ENCODE measurements at places on chromosomes 3 and 15.

DNA sequence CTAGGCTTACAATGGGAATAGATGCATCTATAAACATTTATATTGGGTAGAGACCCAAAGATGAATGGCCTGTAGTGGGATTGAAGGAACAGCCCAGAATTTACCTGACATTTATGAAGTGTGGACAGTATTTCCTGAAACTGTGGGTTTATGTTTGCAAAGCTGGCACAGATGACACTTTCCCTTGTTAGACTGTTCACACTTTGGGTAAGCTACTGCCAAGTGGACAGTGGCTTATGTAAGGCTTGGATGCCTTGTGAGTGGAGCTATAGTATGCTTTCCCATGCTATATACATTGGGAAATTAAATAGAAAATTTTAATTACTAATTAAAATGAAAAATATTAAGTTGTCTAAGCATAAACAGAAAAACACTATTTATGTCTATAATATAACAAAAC lies 48.5 kb downstream of the STARD9 start:
- DNase-seq, result no peak

- no peak for DNase-seq
These were observed 9.5 kb downstream of the NECTIN3 start for GRCh38 chr3:111081008-111081545.

GRCh38 chr3:42600958-42601675 lies 631 bp downstream of the NKTR start:
- DNase-seq, result peak; percentile 55

GRCh38 chr3:55442861-55443260 lies 44.2 kb downstream of the WNT5A start:
- no peak for DNase-seq

GRCh38 chr15:98858610-98859023 lies 149.0 kb downstream of the PGPEP1L start:
- DNase-seq, result no peak

- DNase-seq, result no peak
These were observed 39.3 kb downstream of the MEGF11 start for GRCh38 chr15:66214246-66214645.

- DNase-seq, result no peak
These were observed 7.2 kb upstream of the FBLN2 start for GRCh38 chr3:13541691-13542090.

DNA sequence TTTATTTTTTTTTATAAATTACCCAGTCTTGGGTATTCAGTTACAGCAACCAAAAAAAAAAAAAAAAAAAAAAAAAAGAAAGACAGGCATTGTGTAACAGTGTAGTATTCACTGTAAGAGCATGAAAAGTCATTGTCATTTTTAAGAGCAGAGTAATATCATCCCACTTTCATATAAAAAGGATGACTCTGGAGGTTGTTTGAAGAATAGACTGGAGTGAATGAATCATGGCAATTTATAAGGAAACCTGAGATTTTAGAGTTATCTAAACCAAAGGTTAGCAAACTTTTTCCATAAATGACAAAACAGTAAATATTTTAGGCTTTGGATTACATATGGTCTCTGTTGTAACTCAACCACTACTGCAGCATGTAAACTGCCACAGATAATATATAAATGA lies 794.9 kb downstream of the NTRK3 start:
- no peak for DNase-seq

GRCh38 chr15:49843725-49844124 lies 222.9 kb downstream of the DTWD1 start:
- DNase-seq, result no peak

DNA sequence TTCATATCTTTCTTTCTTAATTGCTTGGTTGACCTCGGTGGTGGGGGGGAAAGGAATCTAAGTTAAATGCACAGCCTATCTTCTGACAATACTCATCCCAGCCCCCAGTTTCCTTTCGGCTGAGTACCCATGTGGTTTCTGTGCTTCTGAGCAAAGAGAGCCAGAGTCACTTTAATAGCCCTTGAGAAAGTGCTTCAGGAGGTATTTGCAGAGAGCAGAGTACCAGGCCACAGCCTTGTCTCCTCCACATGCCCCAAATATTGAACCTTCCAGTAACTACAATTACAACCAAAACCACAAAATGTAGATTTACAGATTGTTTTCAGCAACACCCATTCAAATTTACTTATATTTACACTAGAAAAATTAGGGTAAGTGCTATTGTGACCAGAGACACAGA lies 647.4 kb downstream of the NR2F2 start:
- DNase-seq, result no peak

- DNase-seq, result no peak
These were observed 85.9 kb upstream of the IGF1R start for GRCh38 chr15:98562331-98562937.

DNA sequence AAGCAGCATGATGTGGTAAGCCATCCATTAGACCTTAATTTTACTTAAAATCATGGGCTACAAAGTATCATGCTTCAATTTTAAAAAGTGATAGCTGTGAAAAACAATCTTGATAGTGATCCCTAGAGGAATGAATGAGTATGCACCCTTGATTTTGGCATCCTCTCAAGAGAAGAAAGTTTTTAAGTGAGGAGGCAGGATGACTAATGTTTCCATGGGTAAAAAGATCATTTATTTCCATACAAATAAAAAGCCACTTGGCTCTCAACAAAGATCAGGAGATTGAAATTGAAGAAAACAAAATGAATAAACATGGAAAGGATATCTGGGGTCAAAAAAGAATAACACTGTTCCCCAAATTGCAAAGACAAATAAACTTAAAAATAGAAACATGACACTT lies 305.4 kb downstream of the MEX3B start:
- peak; percentile 14 for DNase-seq

DNA sequence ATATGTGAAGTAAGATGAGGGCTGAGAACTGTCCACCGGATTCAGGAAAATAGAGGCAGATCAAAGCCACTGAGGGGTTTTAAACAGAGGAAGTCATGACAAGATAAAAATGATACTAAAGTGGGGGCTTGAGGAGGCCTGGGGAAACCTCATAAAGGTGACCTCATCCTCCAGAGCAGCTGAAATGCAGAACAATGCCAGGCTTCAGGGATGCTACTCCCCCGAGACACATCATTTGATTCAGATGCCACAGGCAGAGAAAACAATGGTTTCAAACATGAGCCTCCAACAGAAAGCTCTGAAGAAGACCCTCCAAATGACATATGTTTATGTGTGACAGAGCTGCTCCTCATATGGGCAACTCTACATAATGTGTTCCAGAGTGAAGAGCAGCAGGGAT lies 6.4 kb downstream of the CFAP20DC start:
- DNase-seq, result peak; percentile 7

GRCh38 chr3:188351648-188352047 lies 197.7 kb downstream of the LPP start:
- no peak for DNase-seq

DNA sequence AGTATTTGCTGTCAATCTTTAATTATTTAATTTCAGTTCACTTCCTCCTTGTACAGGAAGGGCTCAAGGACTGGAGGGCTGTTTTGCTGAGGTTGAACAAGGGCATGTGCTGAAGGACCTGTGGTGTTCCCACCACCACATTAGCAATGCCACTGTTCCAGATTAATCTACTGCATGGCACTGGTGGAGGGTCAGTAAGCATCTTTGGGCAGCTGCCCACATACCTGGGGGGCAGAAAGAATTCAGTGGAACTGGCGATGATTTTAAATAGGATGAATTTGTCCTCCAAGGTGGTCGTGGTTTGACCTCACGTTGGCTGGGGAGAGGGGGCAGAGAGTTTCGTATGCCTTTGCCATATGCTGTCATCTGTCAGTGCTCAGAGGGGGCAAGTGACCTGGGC lies 244.8 kb downstream of the TLE3 start:
- DNase-seq, result no peak

DNA sequence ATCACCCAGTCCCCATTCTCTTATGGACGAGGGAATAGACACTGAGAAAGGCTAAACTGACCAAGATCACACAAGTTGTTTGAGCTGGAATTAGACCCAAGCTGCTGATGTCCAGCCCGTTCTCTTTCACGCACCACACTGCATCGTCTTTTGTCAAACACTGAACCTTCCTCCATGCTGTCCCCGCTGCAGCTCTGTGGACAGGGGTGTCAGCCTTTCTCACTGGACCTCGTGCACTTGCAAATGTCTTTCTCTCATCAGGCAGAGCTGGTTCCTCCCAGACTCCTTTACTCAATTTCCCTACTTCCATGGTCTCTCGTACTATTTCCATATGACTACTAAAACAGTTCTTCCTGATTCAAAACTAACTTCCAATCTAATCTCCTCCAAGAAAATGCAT lies 161.6 kb downstream of the MEIS2 start:
- no peak for DNase-seq

GRCh38 chr15:60546744-60547143 lies 67.8 kb upstream of the ICE2 start:
- DNase-seq, result no peak

DNA sequence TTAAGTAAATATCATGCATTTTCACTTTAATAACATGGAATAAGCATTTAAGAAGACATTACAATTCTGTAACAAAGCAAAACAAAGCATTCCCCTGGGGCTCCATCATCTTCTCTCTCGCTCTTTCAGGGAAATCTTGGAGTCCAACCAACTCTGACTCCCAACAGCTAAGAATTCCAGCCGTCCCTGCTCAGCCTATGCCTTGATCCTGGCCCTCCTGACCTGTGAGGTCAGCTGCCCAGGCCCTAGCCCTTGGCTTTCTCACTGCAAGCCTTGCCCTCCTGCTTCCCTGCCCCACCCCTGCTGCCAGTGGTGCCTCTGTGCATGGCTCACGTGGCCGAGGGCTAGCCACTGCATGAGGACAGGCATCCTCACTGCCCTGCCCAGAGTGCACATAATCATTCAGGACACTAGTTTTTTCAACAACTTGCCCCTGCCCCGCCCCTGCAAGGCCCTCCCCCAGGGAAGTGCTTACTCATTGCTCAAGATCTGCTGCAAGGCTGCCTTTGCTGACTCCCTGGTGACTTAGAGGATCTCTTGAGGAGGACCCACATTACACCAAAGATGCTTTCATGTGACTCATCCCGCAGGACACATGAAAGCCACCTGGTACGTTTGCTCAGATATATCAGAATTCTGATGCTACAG lies 37.6 kb downstream of the MTMR10 start:
- peak; percentile 17 for DNase-seq

- no peak for DNase-seq
These were observed 2.5 kb downstream of the RCCD1 start for GRCh38 chr15:90957031-90957790.

Data from NCI-H2171 treated with DMSO at 0.1 percent for 48 hours (cell line).